ENCODE measurements at places on chromosomes 12 and 14. TPM values are rescaled to one million over a fixed set of nuclear protein-coding genes. Genes with fewer than 3 reads are reported as not detected.
A peak's percentile ranks its signal among the peaks of the same experiment; 100 is the strongest.

DNA sequence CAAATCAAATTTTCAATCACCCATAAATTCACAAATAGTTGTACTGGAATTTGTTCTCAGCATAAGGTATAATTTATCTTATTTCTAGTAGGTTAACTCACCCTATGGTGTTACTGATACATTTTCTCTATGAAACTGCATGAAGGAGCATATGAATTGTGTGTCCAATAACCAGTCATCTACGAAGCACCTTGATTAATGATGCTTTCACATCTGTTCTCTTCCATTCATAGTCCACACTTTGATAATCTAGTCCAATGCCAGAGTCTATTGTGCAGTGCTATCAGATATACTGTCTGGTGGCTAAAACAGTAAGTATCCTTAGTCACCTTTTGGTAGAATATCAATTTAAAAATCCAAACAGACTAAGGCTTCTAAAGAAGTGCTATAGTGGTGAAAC lies 876.0 kb downstream of the RPS29 start:
- DNase-seq = no peak

CDKN1B gene
- polyA plus RNA-seq = 20.1 TPM

DNA sequence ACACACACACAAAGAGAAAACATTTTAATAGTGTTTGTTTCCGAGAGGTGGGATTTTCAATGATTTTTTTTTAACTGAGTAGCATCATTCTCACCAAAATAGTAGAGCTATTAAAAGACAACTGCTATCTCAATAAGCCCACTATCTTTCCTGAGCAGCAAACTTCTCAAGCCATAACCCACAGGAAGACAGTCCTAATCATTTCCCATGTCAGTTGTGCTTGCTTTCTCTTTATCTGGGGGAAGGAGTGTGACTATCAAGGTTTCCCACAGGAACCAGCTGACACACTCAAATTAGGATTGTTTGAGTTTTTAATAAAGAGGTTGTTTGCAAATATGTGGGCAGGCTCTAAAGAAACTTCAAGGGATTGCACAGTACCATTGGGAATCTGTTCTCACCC lies 4.9 kb upstream of the MAX start:
- DNase-seq = no peak

DNA sequence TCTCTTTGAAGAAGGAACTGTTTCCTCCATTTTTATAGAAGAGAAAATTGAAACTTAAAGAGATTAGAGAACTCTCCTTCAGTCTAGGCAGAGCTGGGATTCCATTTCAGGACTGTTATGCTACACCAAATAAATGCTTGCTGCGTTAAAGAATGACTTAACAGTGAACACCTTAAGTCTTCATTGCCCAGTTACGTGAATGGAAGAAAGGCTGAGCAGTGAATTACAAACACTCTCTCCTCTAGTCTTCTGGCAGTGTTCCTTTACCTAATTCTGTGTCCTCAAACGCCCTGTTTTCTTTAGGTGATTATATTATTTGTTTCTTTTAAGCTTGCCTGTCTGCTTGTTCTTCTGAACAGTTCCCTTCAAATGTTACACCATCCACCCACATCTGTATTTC lies 59.7 kb downstream of the RCOR1 start:
- no peak for DNase-seq

DNA sequence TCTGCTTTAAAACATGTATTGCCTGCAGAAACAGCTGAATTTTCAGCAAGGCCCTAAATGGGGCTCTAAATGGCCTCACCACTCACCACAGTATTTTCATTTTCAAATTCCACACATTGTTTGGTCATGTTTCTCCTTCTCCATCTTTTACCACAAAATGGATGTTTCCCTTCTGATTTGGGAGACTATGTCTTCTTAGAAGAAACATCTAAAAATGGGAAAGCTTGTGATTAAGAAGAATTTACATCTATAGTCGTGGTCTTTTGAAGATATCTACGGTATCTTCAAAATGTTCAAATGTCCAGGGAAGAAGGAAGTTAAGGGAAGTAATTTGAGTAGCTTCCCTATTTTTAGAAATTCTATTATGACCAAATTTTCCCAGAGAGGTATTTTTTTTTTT lies 20.7 kb upstream of the TUBA1C start:
- DNase-seq = no peak

DNA sequence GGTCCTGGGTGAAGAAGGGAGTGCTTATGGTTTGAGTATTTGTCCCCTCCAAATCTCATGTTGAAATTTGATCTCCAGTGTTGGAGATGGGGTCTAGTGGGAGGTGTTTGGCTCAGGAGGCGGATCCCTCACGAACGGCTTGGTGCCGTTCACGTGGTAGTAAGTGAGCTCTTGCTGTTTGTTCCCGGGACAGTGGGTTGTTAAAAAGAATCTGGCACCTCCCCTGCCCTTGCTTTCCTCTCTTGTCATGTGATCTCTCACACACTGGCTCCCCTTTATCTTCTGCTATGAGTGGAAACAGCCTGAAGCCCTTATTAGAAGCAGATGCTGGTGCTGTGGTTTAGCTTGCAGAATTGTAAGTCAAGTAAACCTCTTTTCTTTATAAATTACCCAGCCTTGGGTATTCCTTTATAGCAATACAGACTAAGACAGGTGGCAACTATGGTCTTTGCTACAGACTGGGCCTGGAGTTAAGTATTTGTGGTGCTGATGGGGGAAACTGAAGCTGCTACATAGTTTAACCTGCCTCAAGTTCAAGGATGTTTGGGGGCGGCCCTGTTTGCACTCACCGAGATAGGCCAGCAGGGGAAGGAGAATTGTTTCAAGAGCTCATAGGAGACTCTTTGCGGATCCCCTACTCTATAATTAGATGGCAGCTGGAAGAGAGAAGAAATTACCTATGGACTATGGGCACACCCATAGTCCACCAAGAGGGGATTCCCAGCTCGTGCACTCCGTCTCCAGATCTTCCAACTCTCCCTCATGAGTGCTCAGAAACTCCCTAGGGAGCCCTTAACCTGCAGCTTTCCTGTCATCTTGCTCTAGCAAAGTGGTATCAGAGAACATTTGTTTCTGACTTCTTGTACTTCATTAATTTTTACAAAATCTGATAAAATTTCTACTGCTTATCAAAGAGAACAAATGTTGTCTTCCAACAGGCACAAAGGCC lies 164.6 kb downstream of the SLC15A5 start:
- no peak for DNase-seq

DNA sequence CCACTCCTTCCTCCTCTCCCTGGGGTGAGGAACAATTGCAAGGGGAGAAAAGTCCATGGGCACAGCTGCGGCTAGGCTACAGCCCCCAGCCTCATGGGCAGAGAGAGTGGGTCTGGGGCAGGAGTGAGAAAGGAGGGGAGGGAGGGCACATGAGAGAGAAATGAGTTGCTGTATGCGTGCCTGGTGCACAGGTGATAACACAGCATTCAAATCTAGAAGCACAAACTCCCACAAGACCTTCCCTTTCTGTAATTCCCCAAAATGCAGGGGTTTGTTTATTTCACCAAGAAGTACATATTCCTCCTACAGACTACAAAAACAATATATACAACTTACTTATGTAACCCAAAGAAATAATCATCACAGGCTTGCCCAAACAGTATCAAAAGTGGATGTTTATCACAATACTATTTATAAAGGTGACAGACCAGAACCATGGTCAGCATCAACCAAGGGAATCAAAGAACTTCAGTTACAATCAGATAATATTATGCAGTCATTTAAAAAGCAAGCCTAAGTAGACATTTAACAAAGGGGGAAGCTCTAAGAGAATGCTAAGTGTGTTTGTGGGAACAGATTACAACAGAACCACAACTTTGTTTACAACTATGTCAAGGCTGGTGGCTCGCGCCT lies 54.2 kb downstream of the ITPK1 start:
- DNase-seq = no peak

DNA sequence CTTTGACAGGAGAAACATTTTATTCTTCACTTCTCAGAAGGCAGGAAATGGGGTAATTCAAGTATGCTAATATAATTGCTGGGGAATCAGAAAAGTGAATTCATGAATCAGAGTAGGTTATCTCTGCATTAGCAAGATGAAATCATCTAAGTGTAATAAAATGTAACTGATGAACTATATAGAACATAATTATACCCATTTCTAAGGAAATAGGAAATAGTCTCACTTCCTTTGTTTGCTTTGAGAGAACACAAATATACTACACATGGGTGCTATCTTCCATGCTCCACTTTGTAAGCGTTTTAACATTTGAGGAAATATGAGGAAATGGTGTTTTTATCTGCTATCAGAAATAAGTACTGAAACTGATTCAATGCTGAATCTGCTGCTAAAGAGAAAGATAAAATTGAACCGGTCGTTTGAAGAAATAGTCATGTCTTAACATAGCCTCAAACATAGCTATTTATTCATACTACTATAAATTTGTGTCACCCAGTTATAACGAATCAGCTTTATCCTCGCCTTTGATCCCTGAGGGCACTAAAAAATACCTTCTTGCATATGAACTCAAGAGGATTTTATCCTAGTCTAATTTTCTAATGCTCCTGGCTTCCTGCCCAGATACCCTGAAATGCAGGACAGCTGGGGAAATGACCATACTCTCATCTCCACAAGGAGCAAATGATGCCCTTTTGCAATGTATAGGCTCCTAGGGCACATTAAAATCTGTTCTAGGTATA lies 696.0 kb downstream of the C12orf50 start:
- no peak for DNase-seq

- DNase-seq = no peak
Observed at GRCh38 chr12:4506870-4507269, 31.8 kb upstream of the RAD51AP1 start.

ANAPC5 gene
- 134 TPM for polyA plus RNA-seq

MORN3 gene
- polyA plus RNA-seq = 0.98 TPM

GRCh38 chr12:51814311-51815088 lies 34.0 kb downstream of the FIGNL2 start:
- peak; percentile 62 for DNase-seq

DNA sequence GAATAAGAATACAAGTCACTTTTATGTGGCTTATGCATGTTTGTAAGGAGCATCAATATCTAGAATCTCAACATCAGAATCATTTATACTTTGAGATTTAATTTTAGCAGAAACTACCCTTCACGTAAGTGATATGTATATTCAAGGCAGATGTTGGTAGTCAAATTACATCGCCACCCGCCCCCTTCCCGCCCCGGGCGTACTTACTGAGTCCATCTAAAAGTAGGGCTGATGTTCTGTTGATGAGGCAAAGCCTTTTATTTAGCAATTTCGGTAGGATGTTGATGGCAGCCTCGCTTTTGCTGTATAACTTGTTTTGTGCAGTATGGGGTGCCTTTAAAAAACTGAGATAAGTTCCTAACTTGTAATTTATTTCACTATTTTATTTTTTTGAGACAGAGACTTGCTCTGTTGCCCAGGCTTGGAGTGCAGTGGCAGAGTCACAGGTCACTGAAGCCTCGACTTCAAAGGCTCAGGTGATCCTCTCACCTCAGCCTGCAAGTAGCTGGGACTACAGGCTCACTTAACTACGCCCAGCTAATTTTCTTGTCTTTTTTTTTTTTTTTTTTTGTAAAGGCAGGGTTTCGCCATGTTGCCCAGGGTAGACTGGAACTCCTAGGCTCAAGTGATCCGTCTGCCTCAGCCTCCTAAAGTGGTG lies 30.8 kb downstream of the KTN1 start:
- no peak for DNase-seq

DNA sequence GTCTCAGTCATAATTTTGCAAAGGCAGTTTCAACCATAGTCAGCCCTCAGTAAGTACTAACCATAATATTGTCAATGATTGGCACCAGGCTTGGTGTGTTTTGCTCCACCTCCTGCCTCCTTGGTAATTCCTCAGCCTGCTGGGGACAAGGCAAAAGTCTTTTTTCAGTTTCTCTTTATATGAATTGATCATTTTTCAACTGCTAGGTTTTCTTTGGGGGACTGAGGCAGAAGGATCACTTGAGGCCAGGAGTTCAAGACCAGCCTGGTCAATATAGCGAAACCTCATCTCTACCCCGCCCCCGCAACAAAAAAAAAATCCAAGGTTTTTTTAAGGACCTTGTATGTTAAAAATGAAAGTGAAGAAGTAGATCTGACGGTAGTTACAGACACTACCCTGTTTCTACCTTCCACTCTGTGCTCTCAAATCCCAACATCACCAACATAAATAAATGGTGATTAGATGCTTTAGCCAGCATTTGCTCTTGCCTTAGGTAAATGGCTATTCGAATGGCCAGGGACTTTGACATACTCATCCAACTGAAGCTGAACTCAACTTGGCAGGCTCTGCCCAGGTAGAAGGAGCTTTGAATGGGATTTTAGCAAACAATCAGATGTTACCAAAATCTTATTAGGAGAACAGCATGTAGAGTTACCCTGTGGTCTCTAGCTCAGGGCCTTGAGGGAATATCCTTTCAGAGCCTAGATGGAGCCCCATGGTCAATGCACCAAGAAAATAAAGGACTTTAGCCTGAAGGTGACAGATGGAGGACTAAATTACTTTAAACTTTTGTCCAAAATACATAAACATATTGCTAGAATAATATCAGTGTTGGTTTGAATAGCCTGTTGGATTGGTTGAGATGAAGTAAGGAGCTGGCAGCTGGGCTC lies 126.9 kb upstream of the AMIGO2 start:
- DNase-seq = no peak

DNA sequence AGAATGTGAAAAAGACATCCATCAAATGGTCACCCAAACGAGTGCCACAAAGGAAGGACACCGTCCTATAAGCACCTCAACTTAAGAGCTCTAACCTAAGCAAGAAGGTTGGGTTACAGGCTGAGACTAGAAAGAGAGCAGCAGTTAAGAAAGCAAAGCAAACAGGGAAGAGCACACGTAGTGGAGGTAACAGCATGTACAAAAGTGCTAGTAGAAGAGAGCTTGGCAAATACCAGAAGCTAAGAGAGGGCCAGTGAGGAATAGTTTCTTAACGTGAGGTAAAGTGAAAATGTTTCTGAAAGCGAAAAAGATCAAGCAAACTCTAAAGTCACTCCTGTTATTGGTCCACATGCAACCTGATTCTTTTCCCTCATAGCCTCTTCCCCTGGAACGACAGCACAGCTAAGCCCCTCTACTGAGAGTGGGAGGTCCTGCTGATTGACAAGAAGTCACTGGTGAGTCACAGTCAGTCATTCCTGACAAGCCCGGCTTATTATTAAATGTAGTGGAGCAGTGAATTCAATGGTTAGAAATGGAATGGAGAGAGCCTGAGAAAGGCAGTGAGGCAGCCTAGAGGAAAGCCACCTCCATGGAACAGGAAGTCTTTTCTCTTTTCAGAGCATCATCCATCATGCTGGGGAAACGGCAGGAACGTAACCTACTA lies 204.4 kb downstream of the SLC25A21 start:
- no peak for DNase-seq

DNA sequence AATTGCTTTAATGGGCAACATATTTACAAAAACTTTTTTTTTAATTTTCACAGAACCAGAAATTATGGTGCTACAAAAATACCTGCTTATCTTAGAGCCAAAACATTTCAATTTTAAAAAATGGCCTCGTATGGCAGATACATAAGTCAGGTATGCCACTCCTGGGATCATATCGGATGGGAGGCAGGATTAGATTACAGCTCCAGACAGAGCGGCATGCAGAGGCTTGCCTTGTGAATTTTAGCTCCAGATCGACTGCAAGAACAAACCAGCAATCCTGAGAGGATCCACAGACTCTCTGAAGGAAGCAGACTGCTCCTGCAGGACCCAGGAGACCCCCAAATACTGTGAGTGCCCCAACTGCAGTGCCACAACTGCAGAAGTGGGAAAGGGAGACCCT lies 169.3 kb upstream of the AMIGO2 start:
- no peak for DNase-seq

Data from HepG2 (cell line).